ENCODE measurements at places on chromosomes 7 and 10.

DNA sequence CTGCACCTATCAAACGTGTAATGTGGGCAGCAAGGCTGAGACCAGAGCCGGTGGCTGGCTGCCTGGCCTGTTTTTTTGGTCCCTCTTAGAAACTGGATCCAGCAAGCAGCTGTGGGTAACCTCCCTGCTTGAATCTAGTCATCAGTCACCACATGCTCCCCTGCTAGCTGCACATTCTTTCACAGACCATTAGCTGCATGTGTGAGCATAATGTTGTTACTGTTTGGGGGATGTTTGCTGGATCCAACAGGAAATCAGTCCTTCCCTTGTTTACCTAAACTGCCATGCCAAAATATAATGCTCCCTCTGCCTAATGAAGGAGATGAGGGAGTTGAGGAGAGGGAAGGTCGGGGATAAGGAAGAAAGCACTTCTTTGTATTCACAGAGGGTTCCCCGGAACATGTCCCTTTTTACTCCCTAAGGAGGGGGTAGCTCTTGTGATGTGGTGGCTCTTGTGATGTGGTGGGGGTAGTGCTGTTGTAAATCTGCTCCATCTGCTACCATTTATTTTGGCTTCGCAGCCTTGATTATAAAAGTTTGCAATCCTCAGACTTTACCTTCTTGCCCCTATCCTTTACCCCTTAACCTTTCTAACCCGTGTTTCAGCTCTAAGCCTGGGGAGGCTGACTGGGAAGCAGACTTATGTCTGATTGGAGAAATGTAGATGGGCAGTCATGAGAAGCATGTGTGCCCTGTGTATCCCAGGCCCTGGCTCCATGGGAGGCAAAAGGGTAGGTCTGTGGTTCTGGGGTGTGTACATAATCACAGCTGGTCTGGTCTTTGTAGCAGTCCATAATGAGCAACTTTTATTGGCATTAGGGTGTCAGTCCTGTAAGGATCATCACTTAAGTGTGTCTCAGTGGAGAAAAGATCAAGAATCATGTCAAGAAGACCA, 20.8 kb downstream of the LOXL4 start:
- DNase-seq: no peak

DNA sequence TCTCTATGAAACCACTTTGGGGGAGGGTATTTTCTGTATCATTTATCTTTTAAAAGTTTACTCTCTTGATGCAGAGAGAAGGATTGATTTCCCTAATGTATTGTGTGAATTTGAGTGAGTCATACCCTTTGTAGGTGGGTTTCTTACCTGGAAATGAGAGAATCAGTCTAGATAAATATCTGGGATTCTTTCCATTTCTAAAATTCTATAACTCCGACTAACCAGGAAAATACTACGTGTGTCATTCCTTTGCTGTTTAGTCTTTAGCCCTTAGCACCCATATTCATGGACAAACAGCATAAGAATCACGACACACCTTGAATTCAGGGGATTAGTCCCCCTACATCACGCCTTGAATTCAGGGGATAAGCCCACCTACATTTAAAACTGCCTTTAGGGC, 139.1 kb downstream of the GATA3 start:
- peak; percentile 36 for DNase-seq

DNA sequence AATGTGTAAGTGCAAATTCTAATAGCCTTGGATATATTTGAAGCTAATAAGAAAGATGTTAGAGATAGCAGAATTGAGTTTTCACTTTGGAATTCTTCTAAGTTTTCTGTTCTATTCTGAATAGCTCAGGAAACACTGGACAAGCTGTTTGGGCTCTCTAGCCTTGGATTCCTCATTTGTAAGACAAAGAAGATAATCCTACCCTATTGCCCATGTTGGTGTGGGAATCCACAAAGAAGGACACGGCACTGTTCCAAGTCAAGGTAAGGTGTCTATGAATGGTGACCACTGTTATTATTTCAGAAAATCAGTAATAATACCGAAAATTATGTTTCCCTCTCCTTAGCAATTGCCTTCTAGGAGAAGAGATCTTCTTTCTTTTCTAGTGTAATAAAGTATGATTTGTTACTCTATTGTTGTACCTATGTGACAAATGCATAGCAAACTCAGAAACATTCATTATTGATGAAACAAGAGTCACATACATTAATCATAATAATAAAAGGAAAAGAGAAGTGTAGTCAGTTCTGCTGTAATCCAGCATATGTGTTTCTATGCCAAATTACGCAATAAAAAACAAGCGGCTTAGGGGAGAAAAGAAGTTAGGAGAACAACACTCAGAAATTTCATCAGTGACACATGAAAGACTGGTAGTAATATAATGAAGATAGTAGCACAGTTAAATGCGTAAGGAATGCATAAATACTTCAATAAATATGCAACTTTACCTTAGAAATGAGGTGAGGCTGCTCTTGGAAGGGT, 1012.3 kb upstream of the PHF14 start:
- no peak for DNase-seq

DNA sequence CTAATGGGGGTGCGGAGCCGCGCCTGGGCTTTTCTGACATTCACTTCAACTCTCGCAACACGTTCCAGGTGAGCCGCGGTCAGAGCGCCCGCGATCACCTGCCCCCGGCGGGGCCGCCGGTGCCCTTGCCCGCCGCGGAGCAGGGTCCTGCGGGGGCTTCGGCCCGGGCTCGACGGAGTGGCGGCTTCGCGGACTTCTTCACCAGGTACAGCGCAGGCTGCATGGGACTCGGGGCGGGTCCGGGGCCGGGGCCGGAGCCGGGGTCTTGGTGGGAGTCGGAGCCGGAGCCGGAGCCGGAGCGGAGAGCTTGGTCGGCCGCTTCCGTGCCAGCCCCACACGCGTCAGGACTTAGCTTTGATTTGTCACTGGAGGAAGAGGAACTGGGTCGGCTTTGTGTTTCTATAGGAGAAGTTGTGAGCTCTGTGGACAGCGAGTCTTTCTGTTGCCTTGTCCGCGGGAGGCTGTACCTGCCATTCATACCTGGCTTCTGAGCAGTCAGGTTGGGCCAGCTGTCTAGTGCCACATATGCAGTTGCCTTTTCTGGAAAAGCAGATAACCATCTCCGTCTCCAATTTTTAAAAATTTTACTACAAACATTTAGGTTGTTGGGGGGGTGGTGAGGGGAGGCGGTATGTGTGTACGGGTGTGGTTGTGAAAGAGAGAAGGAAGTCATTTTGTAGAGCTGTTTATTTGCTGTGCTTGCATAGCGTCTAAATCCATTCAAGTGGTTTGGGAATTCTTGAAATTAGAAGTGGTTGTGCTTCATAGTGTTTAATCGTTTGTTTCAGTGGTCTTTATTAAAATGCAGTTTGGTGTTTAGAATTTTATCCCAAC, 1.3 kb downstream of the TBC1D12 start:
- DNase-seq: peak; percentile 46

DNA sequence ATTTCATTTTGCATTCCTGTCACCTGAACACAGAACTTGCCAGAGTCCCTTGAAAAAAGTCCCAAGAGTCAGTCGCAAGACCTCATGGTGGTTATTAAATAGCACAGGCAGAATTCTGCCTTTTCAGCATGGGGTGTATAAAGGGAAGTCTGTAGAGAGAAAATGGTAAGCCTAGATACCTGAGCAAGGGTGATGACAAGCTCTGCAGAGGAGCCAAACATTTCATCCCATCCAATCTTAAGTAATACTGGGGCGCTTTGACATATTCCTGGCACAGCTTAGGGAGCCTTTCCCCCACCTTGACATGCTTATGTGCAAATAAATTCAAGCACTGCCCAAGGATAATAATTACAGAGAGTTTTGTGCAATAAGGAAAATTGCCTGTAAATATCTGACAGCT, 213.0 kb downstream of the INHBA start:
- DNase-seq: peak; percentile 23

DNA sequence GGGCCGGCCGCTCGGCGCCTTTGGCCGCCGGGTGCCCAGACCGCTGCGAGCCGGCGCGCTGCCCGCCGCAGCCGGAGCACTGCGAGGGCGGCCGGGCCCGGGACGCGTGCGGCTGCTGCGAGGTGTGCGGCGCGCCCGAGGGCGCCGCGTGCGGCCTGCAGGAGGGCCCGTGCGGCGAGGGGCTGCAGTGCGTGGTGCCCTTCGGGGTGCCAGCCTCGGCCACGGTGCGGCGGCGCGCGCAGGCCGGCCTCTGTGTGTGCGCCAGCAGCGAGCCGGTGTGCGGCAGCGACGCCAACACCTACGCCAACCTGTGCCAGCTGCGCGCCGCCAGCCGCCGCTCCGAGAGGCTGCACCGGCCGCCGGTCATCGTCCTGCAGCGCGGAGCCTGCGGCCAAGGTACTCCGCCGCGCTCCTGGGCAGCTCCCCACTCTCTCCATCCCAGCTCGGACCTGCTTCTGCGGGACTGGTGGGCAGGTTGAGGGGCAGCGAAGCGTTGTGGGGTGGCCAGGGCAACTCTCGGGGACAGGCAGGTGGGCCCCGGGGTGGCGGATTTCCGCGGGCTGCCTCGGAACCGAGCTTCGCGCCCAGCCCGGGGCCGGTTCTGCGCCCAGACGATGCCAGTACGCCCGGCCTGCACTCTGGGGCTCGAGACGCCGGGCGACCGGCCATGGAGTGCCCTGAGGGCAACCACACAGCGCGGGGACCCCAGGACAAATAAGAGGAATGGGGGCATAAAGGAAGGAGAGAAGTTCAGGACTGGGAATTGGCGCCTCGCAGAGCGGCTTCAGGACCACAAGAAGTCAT, 578 bp downstream of the HTRA1 start:
- DNase-seq: no peak

- no peak for DNase-seq
Observed at GRCh38 chr7:134903073-134903790, 83.1 kb upstream of the AGBL3 start.

GRCh38 chr10:66980246-66980815, 54.5 kb downstream of the LRRTM3 start:
- DNase-seq: no peak

DNA sequence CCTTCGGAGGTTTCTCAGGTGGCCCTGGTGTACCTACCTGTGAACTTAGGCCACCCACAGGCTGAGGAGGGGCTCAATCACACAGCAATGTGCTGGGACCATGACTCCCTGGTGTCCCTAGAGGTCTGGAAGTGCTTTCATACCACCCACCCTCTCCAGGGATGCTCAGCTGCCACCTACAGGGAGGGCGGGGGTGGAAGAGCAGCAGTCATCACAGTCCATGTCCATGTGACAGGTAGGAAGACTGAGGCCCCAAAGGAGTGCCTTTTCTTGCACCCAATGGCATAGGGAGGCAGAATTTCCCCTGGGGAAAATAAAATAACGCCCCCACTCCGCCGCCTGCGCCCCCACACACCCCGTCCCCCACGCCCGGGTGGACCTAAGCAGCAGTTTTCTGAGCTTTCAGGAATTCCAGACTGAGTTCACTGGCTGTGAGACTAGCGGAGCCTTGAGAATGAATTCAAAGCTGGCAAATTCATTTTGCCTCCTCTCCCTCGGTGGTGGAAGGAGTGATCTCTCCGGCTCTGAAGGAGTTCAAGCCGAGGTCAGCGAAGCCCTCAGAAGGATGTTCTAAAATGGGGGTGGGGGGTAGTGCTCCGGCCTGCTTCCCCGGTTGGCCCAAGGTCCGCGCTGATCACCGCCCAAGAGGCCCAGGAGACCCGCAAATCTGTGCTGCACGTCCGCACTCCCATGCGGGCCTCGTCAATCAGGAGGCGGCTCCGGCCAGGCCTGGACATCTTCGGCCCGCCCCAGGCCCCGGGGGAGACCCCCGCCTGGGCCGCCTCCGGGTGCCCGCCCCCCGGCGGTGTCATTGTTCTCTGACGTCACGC, 2.1 kb upstream of the ZMIZ1 start:
- DNase-seq: no peak

DNA sequence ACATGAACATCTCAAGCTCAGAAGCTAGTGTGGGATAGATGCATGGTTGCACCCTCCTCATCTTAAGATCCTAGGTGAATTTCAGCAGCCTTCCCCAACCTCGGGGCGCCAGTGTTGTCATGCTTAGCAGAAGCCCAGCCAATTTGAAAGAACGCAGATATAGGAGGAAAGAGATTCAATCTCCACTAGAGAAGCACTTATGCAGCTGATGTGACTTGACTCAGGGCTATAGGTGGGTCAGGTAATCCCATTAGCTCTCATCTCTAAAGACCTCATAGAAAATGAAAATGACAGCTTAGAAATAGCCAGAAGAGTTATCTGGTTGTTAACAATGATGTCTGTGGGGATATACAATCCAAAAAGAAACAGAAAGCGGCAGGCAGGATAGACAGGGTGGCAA, 310.5 kb downstream of the GPAM start:
- DNase-seq: no peak

GRCh38 chr7:130904792-130905191, 170.8 kb upstream of the KLF14 start:
- peak; percentile 1 for DNase-seq

GRCh38 chr7:95368235-95368634, 27.9 kb downstream of the PON3 start:
- no peak for DNase-seq

DNA sequence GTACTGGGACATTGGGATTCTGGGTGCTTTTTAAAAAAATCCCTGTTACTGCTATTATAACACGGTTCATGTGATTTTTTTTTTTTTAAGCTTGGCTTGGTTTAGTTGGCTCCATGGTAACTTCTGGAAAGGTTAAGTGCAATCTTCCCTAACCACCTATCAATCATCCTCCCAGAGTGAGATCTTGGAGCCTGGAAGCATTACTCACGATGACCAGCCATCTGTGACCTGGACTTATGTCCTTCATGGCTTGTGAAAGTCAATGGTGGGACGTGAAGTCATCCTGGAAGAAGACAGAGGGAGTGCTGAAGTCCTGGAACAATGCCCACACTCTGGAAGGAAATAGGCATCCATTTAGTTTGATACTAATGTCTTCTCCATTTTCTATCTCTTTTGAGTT, 135.5 kb upstream of the FRMD4A start:
- peak; percentile 77 for DNase-seq

GRCh38 chr10:27715505-27715904, 30.1 kb downstream of the MKX start:
- no peak for DNase-seq

GRCh38 chr10:121478556-121478955, 119.7 kb downstream of the FGFR2 start:
- no peak for DNase-seq

- no peak for DNase-seq
Observed at GRCh38 chr10:3902809-3903410, 117.9 kb upstream of the KLF6 start.

GRCh38 chr7:150992833-150993302, 2.1 kb downstream of the NOS3 start:
- no peak for DNase-seq

GRCh38 chr10:114504769-114505579, 100.7 kb upstream of the AFAP1L2 start:
- peak; percentile 47 for DNase-seq

DNA sequence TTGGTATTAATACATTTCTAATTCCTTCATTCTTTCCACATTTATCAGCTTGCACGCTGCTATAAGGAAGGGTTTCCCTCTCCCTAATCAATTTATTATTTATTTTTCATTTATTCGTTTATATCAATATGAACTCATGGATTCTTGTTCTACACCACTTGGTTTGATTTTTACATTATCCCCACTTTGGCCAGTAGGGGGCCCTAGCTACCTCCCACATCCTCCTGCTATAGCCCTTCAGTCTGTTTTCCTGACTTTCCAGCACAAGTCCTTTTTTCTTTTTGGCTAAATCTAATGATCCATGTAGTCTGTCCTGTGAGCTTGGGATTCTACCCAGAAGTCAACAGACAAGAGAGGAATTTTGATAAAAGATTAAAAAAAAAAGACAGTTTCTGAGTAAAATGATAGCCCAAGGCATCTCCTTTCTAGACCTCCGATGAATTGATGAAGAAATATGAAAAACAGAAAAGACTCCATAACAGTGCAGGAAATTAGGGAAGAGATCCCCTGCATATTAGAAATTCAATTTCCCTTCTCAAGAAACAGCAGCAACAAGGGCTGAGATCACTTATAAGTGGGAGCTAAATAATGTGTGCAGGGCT, 47.7 kb downstream of the LYZL2 start:
- no peak for DNase-seq
